Stimulated activated CD4-positive, alpha-beta T cell treated with anti-CD3 and anti-CD28 coated beads, TNF-alpha, amount 100 ng/mL, for 24 hours (primary cell): ENCODE measurements at places on chromosomes 12 and 14.

DNA sequence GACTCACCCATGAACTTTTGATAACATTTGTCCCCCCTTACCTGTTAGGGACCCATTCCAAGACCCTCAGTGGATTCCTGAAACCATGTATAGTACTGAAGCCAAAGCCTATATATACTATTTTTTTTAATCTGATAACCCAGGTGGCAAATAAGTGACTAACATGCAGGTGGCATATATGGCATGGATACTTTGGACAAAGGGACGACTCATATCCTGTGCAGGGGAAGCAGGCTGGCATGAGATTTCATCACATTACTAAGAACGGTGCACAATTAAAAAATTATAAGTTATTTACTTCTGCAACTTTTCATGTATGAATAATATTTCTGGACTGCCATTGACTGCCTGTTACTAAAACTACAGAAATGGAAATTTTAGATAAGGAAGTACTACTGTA is 880.1 kb upstream of the FBXO33 start:
- DNase-seq: no peak

DNA sequence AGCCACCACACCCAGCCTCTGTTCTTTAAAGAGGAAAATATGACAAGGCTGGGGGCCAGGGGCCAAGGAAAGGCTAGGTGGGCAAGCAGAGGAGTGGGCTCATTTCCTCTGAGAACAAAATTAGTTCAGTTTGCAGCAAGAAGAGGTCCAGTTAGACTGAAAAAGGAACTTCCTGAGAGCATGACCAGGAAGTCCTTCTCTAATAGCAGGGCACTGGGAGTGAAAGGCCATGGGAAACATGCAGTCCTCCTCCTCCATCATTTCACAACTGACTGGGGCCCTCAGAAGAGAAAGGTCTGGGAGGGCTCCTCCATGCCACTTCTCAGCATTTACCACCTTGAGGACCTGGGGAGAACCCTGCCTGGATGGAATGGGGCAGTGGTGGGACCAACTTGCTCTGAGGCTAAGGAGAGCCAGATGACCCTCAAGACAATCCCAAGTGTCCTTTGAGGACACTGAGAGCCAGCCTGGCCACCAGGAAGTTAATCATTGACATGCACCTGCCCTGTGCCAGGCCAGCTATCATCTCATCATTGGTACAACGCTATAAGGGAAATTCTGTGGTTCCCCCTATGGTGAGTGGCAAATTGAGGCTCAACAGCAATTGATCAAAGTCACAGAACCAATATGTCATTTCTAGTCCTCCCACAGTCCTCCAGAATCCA is 2.0 kb downstream of the AQP2 start:
- no peak for DNase-seq

DNA sequence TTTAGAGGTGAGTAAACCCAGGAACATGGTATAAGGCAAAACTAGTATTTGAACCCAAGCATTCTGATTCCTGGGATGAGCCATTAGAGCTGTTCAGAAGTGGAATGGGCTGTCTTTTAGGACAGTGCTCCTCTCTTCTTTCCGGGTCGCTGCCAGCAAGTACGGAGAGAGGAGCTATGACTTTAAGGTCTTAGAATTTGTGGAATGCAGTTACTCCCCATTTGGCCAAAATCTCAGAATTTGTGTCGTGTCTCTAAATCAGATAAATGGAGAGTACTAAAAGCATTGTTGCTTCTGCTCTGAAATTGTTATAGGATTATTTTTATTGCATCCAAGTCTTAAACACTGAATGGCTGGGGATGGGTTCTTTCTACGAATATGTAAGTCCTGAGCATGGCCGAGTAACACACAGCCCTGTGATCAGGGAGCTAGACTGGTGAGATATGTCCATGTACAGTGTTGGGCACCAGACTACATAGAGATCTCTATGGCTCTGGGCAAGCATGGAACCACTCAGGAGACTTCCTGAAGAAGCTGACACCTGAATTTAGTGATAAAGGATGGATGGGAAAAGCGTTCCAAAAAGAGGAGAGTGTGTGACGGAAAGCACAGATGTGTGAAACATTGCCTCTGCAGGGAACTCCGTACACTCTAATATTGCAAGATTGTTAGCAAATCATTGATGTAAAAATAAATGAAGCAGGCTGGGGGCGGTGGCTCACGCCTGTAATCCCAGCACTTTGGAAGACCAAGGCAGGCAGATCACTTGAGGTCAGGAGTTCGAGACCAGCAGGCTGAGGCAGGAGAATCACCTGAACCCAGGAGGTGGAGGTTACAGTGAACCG is 184.7 kb downstream of the SRGAP1 start:
- no peak for DNase-seq

- no peak for DNase-seq
Observed at GRCh38 chr12:97680751-97681150, 218.1 kb downstream of the RMST start.

GRCh38 chr12:3720772-3721171 is 32.1 kb downstream of the CRACR2A start:
- no peak for DNase-seq

DNA sequence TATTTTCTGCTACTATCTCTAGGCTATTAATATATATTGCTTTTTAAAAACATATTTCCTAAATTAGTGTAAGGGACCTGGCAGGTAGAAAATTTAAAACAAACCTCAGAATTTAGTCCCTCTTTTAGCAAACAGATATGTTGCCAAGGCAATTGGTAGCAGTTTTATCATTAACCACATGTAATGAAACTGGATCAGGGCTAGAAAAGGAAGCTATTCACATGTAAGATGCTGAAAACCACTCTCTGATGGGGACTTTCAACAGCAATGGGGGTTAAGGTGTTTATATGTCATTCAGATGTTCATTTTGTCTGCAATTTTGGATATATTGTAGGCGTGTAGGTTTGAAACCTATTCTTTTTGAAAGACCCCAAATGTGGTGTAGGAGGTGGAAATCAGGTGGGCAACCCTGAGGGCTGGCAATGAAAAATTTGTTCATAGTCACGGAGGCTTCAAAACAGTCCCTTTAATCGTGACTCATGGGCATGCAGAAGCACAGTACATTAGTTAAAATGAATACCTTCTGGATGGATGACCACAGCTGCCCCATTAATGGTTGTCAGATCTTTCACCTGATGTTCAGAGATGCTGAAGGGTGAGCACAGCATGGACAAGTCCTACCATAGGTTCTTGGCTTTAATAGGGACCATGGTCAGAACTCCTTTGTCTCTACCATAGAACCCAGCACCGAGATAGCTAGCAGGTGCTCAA is 5.9 kb upstream of the PKP2 start:
- DNase-seq: no peak

- DNase-seq: no peak
Observed at GRCh38 chr12:71558445-71558844, 105.2 kb downstream of the ZFC3H1 start.

- DNase-seq: no peak
Observed at GRCh38 chr14:22515929-22516328, 73.1 kb downstream of the DAD1 start.

- no peak for DNase-seq
Observed at GRCh38 chr12:54372113-54372806, 8.0 kb upstream of the GPR84 start.

GRCh38 chr14:56224691-56225681 is 106.8 kb downstream of the PELI2 start:
- DNase-seq: no peak

DNA sequence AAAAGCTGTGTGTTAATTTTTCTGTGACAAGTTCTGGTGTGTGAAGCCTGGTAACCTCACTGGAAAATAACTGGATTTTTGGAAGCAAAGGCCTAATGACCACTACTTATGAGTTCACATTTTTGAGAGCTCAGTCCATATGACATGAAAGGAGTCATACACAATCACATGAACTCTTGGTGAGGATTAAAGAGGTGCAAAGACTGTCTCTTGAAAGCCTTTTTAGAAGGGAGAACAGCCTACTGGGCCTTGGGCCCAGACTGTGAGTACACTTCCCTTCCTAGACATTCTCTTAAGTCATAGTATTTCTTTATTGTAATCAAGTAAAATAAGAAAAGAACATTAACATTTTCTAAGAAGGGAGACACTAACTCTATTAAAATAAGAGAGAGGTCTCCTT is 176.1 kb downstream of the BCAT1 start:
- DNase-seq: no peak

DNA sequence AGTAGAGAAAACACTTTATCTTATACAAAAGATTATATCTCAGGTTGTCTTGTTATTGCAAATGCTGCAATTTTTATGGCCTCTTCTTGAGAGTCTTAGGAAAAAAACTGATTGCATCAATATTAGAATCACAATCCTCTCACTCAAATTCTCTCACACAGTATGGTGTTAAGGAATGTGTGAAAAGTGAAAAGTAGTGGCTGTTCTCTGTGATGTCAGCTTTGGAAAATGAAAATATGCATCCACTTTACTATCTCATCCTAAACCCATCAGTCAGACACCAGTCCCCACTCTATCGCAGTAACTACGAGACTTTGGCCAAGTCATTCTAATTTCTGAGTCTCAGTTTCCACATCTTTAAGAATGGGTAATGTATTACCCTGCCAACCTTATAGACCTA is 32.6 kb upstream of the NTF3 start:
- no peak for DNase-seq

DNA sequence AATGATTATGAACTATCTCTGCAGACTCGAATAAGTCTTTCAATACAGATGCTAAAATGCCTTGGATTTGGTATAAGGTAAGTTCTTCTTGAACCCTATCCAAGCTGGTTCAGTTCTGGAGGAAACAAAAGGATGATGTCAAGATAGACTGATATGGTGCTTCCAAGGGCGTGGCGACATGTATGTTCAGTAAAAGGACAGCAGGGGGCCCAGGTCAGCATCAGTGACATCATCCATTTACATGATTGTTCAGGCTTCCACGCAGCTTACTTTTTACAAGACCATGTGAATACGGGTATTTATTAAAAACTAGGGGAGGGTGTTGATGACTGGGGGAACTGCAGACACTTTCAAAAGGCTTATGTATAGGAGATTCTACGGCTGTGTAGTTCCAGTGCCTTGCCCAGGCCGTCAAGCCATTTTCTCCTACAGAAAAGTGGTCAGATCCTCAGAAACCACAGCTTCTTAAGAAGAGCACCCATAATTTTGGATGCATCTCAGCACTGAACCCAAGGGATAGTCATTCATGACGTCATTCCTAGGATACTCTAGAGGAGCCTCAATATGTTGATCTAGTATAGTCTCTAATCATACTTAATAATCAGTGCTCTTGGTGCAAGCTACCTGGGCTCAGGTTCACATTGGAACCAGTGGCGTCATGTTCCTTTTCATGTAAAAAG is 527.7 kb downstream of the FUT8 start:
- no peak for DNase-seq

GRCh38 chr12:67655829-67656228 is 7.3 kb downstream of the DYRK2 start:
- no peak for DNase-seq

GRCh38 chr12:102171951-102172350 is 25.7 kb downstream of the PMCH start:
- DNase-seq: no peak

- DNase-seq: no peak
Observed at GRCh38 chr12:63826006-63826585, 18.4 kb upstream of the SRGAP1 start.

DNA sequence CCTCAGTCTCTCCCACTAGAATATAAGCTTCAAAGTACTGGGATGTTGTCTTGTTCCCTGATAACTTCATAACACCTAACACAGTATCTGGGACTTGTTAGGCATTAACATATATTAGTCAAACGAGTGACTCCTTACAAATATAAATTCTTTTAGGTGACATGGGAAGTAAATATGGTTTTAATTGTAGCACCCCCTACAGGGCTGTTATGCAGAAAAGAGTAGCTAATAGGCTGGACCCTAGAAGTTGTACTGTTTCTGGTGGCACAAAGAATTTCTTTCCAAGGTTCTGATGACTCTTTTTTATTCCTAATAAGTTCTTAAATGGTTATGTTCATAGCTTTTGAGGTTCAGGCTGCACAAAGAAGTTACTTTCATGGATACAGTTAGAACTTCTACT is 29.8 kb downstream of the GPATCH2L start:
- no peak for DNase-seq

DNA sequence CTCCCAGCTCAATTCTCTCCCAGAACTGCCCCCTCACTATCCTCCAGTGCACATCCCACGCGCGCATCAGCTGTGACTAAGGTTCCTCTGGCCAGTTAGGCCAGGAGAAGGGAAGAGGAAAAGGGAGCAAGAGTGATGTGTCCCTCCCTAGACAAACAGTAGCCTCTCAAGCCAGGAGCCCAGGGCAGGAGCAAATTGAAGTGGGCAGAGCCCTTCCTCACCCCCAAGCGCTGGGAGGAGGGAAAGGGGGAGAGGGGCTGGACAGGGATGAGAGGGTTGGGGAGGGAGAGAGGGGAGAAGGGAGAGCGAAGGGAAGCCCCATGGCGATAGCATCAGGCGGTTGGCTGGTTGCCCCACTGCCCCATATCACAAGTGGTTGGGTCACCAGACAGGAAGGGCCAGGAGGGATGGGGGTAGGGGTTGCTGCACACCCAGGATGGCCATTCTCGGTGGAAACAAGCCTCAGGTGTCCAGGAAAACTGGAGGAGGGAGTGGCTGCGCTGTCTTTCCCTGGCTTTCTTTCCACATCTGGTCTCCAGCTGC is 1.1 kb downstream of the CD63 start:
- no peak for DNase-seq

- no peak for DNase-seq
Observed at GRCh38 chr12:104506676-104507401, 50.1 kb downstream of the CHST11 start.

GRCh38 chr12:131671871-131672270 is 39.0 kb upstream of the SFSWAP start:
- no peak for DNase-seq

DNA sequence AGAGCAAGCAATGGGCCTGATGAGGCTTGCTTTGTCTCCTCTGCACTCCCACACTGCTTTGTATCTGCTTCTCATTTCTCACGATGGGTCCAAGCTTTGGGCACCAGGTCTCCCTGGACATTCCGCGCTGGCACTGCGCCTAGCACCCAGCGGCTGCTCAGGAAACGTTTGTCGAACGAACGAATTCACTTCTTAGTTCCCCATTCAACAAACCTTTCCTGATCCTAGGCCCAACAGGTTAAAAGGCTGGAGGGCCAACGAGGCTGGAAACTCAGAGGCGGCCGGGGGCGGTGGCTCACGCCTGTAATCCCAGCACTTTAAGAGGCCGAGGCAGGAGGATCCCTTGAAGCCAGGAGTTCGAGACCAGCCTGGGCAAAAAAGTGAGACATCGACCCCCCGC is 1.0 kb upstream of the GLRX5 start:
- DNase-seq: no peak

DNA sequence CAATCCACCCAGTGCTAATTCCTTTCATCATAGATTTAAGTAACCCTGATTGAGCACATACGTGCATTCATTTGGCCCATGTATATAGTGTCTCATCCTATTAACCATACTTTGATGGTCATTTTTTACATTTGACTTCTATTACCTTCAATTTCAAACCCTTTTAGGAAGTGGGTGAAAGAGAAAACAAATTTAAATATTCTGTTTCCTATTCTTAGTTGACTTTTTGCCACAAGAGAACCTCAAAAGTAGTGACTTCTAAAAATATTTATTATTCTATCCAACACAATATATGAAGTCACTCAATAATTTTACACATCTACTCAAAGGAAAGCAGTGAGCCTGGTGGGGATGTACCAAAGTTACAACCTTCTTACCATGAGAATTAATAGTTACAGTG is 164.9 kb downstream of the CEP128 start:
- no peak for DNase-seq

GRCh38 chr12:4283512-4284255 is 10.1 kb downstream of the CCND2 start:
- DNase-seq: no peak
